Astrocyte (in vitro differentiated cells and primary cell): ENCODE measurements at places on chromosomes 5 and 9.

- no peak for DNase-seq
Measured at GRCh38 chr5:140608722-140609121, 24.3 kb downstream of the CD14 start.

GRCh38 chr5:6565492-6565891 lies 67.4 kb downstream of the NSUN2 start:
- no peak for DNase-seq

DNA sequence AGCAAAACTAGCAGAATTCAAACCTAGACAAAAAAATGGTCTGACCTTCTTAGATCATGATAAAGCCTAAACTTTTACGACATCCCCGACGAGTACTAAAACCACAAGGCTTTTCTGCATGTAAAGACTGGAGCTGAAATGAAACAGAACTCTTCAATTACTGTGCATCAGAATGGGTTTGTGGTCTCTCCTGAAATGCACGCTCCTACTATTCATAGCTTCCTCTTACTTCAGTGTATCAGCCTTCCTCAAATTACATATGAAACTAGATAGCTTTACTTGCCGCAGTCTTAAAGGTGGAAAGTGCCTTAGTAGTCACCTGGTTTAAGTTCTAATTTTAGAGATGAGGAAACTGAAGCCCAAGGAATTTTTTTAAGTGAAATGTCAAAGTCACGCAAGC lies 24.6 kb upstream of the MED10 start:
- peak; percentile 29 for DNase-seq

DNA sequence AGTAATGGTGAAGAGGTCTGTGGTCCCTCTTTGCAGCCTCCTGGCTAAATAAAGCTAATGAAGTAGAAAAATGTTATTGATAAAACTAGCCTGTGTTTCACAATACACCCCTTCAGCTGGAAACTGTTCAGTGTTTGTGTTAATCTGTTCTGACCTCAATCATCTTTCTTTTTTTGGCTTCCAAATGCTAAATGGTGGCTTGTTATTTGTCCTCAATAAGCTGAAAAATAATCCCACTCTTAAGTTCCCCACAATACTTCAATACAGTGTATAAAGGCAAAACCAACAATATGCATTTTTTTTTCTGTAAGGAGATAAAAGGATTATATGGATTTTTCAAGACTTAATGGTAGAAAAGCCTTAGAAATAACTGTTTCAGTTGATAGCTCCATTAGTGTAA lies 560.5 kb downstream of the TUSC1 start:
- no peak for DNase-seq

- DNase-seq = peak; percentile 43
Measured at GRCh38 chr9:69744688-69745380, 15.0 kb downstream of the PTAR1 start.

DNA sequence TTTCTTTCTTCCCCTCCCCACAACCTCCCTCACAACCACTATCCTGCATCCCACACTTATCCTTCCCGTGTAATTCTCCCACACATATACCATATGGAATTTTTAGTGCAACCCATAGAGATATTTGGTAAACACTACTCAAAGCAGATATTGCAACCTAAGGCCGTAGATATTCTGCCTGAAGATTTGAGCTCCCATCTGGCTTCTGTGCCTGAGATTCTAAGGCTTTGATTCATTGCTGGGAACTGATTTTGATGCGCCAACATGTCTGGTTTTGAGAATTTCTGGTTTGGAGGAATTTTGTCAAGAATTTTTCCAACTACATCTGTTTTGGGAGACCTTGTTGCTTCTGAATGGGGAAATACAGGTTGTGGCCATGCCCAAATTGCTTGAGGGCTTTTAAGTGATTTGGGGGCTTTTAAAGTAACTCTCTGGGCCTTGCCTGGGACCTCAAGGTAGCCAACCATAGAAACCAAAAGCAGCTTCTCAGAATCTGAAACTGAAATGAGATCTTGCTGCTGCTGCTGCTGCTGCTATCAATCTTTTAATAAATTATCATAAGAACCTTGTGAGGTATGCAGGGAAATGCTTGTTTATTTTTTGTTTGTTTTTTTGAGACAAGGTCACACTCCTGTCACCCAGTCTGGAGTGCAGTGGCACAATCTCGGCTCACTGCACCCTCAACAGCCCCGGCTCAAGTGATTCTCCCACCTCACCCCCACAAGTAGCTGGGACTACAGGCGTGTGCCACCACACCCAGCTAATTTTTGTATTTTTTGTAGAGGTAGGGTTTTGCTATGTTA lies 36.2 kb downstream of the PLAC8L1 start:
- DNase-seq = no peak

- no peak for DNase-seq
Measured at GRCh38 chr5:2125171-2125900, 242.6 kb upstream of the IRX4 start.

DNA sequence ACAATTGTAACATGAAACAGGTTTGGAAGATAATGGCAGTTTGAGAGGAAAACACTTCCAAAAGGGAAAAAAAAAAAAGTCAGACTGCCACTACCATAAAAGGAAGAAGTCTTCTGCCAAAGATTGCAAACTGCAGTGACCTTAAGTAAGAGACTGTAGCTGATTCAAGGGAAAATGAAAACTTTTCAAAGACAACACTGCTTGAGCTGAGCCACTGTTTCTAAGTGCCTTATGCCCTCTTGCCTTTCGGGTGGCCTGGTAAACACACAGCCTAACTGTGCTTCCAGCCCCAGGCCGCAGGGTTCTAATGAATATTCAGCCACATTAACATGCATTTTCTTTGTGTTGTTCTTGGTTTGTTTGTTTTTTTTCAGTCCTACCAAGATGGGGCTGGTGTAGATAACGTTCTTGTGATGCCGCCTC lies 354.6 kb downstream of the BNC2 start:
- peak; percentile 83 for DNase-seq

DNA sequence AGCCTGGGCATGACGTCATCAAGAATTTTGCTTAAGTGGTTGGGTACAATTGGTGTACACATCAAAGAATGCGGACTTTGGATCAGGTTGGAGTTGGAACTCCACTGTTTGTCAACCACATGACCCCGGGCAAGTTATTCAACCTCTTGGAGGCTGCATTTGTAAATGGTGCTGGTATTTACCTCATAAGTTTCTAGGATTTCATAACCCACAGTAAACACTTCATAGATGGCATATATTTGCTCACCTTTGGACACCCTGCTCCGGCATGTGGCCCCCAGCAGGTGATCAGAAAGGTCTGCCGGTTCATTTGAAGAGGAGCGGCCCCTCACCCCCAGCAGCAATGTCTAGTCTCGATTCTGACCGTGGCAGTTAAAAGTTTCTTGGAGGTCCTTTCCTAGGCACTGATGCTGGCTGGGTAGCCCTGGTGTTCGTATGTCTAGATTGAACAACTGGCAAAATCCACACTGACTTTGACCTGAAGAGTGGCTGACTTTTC lies 60.6 kb downstream of the IL6ST start:
- DNase-seq = no peak

DNA sequence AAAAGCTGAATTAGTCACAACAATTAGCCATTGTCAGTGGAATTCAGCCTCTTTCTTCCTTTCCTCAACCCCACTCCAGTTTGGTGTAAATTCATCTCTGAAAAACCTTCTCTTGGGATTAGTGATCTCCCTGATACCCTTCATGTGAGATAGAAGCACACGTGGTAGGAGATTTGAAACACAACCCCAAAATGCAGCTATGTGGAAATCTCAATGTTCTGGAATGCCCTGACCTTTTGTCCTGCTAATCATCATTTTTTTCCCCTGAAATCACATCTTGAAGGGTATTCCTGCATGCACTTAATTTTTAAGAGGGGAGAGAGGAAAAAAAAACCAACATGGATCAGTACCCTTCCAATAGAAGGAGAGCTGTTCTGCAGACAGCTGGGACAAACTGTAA lies 612.6 kb downstream of the EBF1 start:
- no peak for DNase-seq

- peak; percentile 98 for DNase-seq
Measured at GRCh38 chr5:98414938-98415337, 358.5 kb upstream of the RGMB start.

DNA sequence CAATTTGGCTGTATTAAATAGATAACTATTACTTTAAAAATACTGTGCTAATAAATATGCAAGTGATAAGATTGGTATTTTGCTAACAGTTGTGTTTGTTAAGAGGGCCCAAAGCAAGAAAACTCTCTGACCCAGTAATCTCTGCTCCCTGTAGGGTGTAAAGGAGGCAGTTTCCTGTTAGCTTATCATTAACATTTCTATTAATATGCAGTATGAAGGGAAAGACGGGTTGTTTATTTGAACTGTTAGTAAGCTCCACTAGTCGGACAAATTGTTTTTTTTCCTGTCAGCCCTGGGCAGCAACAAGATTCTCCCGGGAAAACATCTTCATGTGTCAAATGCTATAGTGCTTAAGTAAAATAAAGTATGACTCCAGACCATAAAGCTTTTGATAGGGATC lies 35.6 kb downstream of the ERP44 start:
- DNase-seq = no peak

DNA sequence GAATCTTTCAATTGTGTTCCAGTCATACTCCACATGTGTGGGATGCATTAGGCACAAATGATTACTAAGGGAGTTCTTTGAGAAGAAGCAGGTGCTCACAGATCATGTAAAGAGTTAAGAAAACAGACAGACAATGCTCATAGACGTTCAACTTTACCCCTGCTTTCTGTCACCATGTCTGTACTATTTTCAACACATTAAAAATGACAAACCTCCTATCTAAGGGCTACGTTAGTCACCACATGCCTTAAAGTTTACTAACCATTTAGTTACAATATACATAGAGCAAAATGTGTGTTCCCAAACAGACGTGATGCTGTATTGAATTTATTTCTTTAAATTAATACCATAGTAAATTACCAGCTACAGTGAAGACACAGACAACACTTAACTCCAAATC lies 435.9 kb downstream of the HCN1 start:
- DNase-seq = no peak

- DNase-seq = no peak
Measured at GRCh38 chr5:131167615-131168014, 2.6 kb upstream of the HINT1 start.

GRCh38 chr5:180641566-180641900 lies 7.9 kb downstream of the FLT4 start:
- no peak for DNase-seq

DNA sequence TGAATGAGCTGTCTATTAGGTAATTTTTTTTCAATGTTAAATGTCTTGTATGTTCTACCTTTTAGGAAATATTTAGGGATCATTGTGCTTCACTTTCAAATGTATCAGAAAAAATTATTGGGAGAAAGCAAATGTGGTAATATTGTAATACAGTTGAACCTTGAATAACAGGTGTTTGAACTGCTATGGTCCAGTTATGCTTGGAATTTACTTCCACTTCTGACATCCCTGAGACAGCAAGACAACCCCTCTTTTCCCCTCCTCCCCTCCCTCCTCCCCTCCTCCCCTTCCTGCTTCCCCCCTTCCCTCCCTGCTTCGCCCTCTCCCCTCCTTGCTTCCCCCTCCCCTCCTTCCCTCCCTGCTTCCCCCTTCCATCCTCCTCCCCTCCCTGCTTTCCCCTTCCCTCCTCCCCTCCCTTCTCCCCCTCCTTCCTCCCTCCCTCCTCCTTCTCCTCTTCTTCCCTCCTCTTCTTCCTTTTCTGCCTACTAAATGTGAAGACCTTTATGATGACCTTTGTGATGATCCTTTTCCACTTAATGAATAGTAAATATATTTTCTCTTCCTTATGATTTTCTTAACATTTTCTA lies 146.6 kb downstream of the FGF1 start:
- DNase-seq = no peak

DNA sequence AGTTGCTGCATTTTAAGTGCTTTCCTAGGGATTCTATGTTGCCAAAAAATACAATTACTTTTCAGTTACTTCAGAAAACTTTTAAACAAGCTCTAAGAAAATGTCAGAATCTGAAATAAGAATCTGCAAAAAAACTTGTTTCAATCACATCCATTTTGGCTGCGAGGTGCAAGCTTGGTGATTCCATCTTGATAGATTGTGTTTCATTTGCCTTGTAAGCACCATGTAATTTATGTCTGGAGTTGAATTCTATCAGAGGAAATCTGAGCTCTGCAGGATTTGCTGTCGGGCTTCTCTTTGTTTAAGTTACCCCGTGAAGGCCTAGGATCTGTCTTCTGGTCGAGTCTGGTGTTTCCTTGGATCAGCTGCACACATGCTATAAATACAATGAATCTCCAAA lies 40.4 kb upstream of the MAN2A1 start:
- no peak for DNase-seq

DNA sequence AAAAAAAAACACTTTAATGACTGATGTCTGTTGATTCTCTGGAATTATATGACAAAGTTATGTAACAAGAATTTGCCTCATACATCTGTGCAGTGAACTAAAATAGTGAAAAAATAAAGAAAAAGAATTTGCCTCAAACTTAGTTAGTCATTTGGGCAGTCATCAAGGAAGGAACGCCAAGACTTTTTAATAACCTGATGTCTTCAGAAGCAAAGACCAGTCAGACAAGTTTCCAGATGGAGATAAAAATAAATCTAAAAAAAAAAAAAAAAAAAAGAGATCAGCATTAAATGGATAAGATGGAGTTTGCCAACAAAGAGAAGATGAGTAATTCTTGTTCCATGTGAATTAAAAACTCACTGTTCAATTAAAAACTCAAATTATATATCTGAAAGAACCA lies 52.3 kb upstream of the JMY start:
- no peak for DNase-seq

DNA sequence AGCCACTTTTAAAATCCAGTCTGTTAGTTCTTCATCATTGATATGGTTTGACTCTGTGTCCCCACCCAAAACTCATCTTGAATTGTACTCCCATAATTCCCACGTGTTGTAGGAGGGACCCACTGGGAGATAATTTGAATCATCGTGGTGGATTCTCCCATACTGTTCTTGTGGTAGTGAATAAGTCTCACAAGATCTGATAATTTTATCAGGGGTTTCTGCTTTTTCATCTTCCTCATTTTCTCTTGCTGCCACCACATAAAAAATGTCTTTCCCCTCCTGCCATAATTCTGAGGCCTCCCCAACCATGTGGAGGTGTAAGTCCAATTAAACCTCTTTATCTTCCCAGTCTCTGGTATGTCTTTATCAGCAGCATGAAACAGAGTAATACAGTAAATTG lies 26.9 kb upstream of the SH3TC2 start:
- no peak for DNase-seq

GRCh38 chr9:89548071-89548638 lies 50.2 kb upstream of the SEMA4D start:
- DNase-seq = no peak

DNA sequence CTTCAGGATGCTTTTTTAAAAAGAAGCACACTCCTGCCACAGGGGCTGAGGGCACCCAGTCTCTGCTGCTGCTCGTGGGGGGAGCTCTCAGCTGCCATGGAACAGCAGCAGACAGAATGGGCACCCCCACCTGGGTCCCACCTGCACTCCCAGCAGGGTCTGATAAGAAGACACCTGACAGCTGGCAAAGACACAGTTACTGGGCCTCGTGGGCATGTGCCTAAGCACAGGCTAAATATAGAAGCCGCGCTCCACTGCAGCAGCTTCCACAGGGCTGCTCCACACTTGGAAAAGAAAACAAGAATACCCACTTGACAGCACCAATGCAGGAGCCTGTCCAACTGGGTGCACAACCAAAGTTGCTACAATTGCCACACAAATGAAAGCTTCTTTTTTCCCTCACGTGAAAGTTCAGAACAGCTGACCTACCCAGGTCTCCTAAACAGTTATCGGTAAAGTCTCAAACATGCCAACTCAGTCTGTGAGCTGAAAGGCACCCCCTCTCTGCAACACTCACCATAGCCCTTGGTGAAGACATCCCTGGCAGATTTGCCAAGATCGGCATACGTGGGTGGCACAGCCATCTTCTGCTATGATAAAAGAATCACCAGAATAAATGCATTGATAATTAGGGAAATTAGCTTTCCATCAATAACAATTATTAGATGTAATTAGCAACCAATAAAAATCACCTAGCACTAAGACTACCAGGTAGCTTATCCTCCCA lies 12.2 kb downstream of the VDAC1 start:
- no peak for DNase-seq
